ENCODE measurements at places on chromosomes 5 and 9. TPM values are rescaled to one million over a fixed set of nuclear protein-coding genes. Genes with fewer than 3 reads are reported as not detected.

- H3K4me3 ChIP-seq = no peak overlapping the region
- DNase-seq = no peak
- no peak overlapping the region for H3K27ac ChIP-seq
- peaks cover 13% of the 10 kb centered on the region for H3K36me3 ChIP-seq
- H3K27me3 ChIP-seq = peaks cover 1% of the 10 kb centered on the region
These were observed 427.1 kb downstream of the CHSY3 start for GRCh38 chr5:130331332-130331731.

DNA sequence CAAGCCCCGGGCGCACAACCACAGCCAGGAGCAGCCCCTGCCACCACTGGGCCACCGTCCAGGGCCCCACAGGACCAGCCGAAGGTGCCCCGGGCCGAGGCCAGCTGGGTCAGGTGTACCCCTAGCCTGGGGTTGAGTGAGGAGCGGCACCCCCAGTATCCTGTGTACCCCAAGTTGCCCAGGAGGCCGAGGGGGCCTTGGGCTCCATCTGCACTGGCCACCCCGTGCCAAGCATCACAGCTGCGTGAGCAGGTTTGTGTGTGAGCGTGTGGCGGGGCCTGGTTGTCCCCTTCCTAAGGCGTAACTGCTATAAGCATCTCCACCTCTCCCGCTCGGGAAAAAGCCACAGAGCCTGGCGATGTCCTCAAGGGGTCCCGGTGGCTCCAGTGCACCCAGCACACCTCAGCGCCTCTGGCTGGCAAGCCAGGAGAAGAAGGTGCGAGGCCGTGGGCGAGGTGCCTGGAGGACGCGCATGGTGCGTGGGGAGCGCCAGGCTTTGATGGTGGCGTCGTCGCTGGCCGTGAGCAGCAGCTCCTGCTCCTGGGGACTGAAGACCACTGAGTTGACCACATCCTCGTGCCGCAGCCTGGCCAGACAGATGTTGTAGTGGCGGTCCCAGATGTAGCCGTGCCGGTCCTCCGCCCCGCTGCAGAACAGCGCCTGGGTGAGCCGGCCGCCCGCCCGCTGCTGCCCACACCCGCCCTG is 3.9 kb downstream of the FBXW5 start:
- no peak overlapping the region for H3K27ac ChIP-seq
- H3K4me1 ChIP-seq = peaks cover 3% of the 10 kb centered on the region
- H3K4me3 ChIP-seq = no peak overlapping the region
- H3K36me3 ChIP-seq = peaks cover 18% of the 10 kb centered on the region

NCS1 gene
- 20.1 TPM for total RNA-seq

GRCh38 chr9:88873635-88874034 is 117.6 kb upstream of the S1PR3 start:
- DNase-seq = no peak
- H3K4me3 ChIP-seq = no peak overlapping the region
- H3K27me3 ChIP-seq = peaks cover 4% of the 10 kb centered on the region
- H3K27ac ChIP-seq = no peak overlapping the region
- H3K36me3 ChIP-seq = no peaks in the 10 kb centered on the region
- peaks cover 2% of the 10 kb centered on the region for H3K4me1 ChIP-seq

KCNV2 gene
- not detected for total RNA-seq

FGF1 gene
- 0.13 TPM for total RNA-seq

ANKRD18A gene
- total RNA-seq = 0.10 TPM

DNA sequence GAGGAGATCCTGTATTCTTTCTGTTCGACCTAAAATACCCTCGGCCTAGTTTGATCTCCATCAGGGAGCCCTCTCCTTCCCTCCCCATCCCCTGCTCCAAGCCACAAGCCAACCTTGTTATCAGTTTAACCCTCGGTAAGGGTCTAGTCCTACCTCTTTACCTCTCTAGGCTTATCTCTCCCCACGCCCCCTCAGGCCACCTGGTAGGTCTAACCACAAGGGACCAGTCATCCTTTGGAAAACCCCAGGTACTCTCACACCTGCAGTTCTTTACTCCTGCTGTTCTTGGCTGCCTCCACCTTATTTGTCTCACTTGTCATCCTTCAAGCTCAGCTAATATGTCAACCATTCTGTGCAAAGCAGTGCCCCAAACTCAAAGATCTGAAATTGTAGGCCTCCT is 78.7 kb downstream of the RAD23B start:
- DNase-seq = no peak
- H3K4me3 ChIP-seq = no peak overlapping the region
- H3K27me3 ChIP-seq = no peaks in the 10 kb centered on the region
- H3K27ac ChIP-seq = no peak overlapping the region
- H3K4me1 ChIP-seq = peaks cover 4% of the 10 kb centered on the region

- peaks cover 32% of the 10 kb centered on the region for H3K4me1 ChIP-seq
- no peak for DNase-seq
- no peak overlapping the region for H3K27ac ChIP-seq
- peaks cover 14% of the 10 kb centered on the region for H3K27me3 ChIP-seq
- H3K36me3 ChIP-seq = peaks cover 3% of the 10 kb centered on the region
These were observed 2.7 kb upstream of the CXXC5 start for GRCh38 chr5:139645430-139645871.

DNA sequence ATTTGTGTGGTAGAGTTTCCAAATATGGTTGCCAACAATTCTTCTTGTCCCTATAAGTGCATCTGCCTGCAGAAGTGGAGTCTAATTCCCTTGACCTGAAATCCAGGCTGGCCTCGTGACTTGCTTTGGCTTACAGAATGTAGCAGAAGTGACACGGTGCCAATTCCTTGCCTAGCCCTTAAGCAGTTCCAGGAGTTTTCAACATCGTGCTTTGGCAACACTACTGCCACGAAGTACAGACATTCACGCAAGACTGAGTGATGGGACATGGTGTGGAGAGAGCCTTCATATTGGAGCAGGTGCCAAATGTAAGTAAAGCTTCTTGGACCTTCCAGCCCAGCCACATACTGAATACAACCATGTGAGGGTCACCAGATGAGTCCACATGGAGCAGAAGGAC is 92.9 kb upstream of the NEK6 start:
- H3K36me3 ChIP-seq = no peaks in the 10 kb centered on the region
- no peak for DNase-seq
- H3K4me1 ChIP-seq = no peaks in the 10 kb centered on the region

- no peaks in the 10 kb centered on the region for H3K36me3 ChIP-seq
- no peak overlapping the region for H3K27ac ChIP-seq
- no peaks in the 10 kb centered on the region for H3K27me3 ChIP-seq
- H3K4me3 ChIP-seq = no peak overlapping the region
These were observed 35.7 kb upstream of the LURAP1L start for GRCh38 chr9:12739014-12739652.

- H3K36me3 ChIP-seq = no peaks in the 10 kb centered on the region
- H3K27ac ChIP-seq = no peak overlapping the region
- H3K4me1 ChIP-seq = no peaks in the 10 kb centered on the region
- no peak overlapping the region for H3K4me3 ChIP-seq
- no peaks in the 10 kb centered on the region for H3K27me3 ChIP-seq
- DNase-seq = no peak
These were observed 14.2 kb downstream of the KLF9 start for GRCh38 chr9:70400107-70400892.

BOD1 gene
- total RNA-seq = 76.7 TPM

DNA sequence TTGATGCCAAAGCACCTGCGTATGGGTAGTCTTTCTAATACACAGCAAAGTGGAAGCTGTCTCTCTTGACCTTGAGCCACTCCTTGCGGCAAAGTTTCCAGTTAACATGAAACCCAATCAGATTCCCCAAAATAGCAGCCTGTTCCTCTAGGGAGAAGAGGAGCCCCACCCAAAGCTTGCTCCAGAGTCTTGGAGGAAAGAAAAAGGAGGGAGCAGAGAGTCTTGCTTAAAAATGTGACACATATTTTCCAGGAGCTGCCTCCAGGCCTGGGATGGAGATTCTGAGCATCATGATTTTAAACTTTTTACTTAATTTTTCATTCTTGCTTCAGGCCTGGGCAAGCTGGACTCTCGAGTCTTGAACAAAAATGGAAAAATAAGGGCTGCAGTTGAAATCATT is 223.5 kb upstream of the TNC start:
- no peaks in the 10 kb centered on the region for H3K27me3 ChIP-seq
- DNase-seq = no peak

DNA sequence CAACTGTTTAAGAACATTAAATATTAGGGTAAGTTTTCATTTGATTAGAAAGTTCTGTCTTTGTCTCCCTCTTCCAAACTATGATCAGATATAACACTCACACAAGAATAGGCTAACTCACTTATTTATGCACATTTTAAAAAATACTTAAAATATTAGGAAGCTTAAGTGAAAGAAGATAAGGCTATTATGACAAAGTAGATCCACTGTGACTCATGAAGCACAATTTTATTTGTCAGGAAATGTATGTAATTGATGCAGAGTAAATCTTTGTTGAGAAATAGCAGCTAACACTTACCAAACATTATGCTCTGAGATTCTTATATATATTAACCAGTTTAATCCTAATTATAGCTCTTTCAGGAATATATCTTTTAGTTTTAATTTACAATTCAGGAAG is 560.6 kb downstream of the CSNK1G3 start:
- no peak for DNase-seq
- H3K36me3 ChIP-seq = no peaks in the 10 kb centered on the region
- H3K4me1 ChIP-seq = peaks cover 34% of the 10 kb centered on the region
- H3K27me3 ChIP-seq = no peaks in the 10 kb centered on the region
